ENCODE measurements at places on chromosomes 13 and 19.
A peak's percentile ranks its signal among the peaks of the same experiment; 100 is the strongest.

GRCh38 chr19:43782311-43782660 is 1.5 kb upstream of the KCNN4 start:
- no peak for DNase-seq

DNA sequence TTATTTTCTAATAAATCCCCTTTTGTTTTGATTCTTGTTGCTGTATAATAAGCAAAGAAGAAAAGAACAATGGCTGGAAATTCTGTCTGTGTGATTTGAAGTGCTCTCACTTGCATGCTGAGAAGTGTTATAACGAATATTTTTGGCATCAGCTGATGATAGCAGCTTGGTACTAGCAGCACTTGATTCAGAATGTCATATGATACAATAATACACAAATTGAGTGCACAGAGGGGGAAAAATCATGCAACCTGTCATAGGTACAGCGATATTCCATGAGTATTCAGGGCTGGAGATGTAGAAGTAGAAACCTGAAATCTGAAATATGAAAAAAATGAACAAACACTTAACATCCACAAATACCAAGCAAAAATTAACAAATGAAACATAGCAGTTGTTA is 108.1 kb downstream of the FGF14 start:
- DNase-seq = no peak

DNA sequence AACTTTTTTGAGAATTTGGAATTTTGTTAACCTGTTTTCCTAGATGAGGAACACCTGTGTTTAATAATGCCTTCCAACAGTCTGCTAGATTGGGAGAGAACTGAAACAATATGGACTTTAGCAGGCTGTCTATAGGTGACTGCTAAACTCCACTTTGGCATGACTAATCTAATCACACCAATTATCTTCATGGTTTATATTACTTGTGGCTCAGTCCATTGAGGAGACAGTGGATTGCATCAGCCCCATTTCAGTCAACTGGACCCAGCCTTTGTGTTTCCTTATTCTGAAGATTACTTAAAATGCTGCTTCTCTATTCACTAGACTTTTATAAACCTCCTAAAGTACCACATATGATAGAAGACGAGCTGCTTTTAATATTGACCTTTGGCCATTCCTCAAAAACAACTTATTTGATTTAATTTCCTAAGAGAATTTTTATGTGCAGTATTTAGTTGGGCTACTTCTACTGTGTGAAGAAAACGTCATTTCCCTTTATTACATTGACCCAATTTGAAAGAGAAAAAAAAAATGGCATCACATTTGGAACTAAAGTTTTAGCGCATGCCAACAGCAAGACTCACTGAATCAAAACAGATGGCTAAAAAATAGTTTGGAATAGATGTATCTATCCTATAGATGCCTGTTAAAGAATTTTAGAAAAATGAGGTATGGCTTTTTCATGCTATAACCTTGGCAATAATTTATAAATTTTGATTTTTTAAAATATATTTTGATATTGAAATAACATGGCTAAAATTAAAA is 295.8 kb downstream of the NDFIP2 start:
- no peak for DNase-seq

- DNase-seq = no peak
Measured at GRCh38 chr13:92042522-92042921, 644.1 kb downstream of the GPC5 start.

GRCh38 chr13:113258321-113259054 is 38.6 kb upstream of the LAMP1 start:
- no peak for DNase-seq

DNA sequence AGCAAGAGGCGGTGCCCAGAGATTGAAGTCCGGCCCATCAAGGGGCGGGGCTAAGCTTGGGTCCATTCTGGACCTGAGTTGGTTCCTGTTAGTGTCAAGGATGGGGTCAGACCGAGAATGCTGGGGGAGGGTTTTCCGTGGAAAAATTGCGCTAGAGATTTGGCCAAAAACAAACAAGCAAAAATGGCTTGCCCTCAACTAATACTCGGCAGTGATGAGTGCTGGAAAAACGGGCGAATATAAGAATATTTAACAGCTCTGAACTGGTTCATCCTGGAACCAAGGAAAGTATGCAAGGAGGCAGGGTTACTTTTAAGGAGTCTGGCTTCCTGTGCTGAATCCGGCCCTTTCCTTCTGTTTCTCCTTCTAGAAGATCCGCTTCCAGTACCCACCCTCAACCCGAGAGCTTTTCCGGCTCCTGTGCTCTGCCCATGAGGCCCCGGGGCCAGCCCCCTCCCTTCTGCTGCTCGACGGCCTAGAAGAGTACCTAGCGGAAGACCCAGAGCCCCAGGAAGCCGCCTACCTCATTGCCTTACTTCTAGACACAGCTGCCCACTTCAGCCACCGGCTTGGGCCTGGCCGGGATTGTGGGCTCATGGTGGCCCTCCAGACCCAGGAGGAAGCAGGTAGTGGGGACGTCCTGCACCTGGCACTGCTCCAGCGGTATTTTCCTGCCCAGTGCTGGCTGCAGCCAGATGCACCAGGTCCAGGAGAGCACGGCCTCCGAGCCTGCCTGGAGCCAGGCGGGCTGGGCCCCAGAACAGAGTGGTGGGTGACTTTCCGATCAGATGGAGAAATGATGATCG is 880 bp downstream of the SWSAP1 start:
- peak; percentile 57 for DNase-seq

DNA sequence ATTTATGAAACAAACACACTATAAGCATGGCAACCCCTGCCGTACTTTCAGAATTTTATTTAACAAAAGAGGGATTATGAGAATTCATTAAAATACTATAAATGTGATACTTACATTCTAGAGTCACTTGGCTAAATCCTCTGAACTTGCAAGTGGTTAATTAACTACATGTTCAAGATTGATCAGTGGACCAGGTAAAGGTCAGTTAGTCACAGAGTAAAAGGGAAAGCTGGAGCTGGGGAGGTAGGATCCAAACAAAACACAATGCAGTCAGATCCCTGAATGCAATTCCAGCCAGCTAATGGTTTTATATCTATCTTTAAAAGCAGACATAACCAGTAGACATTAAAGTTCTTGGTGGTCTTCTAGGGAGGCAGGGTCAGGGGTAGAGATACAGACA is 270.5 kb downstream of the DIAPH3 start:
- no peak for DNase-seq

GRCh38 chr19:35908010-35908441 is at the start of gene TYROBP:
TYROBP (minus strand) TSS chr19:35908295; CDS start chr19:35908228, 67 bp downstream.
- DNase-seq = no peak

DNA sequence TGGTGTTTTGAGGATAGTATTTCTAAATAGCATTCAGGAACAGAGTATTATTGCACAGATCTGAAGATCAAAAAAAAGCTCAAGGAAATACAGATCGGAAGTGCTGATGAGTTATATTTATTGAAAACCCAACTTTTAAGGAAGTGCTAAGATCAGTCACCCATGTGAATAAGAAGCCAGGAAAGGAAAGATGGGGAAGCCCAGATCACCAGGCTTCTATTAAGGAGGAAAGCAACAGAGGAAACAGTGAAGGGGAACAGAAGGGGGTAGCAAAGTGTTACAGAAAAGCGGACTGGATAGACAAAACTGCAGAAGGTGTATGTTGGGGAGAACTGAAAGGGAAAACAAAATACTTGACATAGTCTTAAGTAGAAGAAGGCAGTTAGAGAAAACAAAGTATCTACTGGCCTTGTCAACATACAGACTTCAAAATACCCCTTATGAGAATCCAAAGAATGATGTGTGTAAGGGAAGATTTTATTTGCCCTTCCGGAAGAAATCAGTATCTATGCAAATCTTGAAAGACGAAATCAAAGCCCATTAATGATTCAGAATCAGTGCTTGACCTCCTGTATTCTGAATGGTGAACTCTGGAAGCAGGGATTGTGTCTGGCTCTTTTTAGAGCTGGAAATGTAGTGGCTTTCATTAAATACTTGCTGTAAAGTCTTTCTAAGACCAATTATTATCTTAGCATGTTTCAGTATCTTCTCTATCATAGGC is 12.1 kb downstream of the UFM1 start:
- DNase-seq = no peak

DNA sequence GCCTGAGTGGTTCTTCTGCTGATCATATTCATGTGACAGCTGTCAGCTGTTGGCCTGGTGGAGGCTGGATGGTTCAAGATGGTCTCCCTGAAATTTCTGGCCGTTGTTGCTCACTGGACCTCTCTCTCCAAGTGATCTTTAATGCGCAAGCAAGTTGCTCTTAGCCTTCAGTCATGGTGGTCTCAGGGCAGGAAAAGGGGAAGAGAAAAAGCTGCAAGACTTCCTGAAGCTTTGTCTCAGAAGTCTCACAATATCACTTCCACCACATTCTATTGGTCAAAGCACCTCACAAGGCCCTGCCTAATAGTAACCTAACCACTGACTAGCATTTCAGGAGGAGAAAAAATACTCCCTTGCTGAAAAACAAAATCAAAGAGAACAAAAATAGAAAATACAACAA is 1.6 kb upstream of the ZNF567 start:
- no peak for DNase-seq

- DNase-seq = no peak
Measured at GRCh38 chr13:109387471-109387870, 398.9 kb downstream of the IRS2 start.

GRCh38 chr13:109699628-109700071 is 86.7 kb downstream of the IRS2 start:
- DNase-seq = no peak

DNA sequence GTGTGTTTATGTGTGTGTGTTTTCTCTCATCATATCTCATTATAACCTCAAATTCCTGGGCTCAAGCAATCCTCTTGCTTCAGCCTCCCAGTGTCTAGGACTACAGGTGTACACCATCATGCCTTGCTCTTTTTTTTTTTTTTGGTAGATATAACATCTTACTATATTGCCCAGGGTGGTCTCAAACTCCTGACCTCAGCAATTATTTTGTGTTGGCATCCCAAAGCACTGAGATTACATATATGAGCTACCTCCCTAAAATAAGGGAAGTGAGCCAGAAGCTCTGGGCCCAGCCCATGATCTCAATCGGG is 448 bp upstream of the ZNF543 start:
- DNase-seq = no peak

DNA sequence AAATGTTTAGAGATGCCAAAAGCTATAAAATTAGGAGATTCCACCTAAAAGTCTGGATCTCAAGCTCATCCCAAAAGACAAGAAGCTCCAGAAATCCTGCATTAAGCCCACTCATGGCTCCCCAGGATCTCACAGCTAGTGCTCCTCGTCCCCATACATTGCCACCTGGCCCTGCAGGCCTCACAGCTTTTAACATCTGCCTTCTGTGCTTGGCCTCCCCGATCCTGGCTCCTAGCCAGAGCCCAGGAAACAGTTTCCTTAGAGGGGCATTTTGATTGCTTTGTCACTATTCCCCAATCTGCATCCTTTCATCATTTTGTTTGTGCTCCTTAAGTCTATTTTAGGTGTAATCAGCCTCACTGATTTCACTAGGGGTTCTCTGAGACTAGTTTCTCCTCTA is 14.5 kb upstream of the DCT start:
- DNase-seq = no peak

DNA sequence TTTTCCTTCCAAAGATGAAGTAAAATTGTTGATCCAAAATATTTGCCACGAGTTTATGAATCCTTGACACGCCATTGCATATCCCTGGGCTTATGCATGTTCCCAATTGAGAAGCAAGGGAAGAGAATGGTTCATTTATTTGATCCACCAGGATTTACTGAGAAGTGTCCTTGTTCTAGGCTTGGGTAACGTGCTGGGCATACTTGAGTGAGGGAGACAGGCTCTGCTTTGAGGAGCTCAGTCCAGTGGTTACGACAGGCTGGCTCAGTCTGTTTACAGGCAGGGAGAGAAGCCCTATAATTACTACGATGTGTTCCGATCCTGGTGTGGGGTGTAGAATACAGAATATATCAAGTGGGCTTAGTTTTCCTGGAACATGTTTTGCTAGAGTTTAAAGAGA is 6.3 kb upstream of the PNMA8C start:
- no peak for DNase-seq

- DNase-seq = no peak
Measured at GRCh38 chr13:110388108-110388943, 81.2 kb downstream of the COL4A2 start.

GRCh38 chr19:2055931-2056836 is 5.1 kb upstream of the MKNK2 start:
- no peak for DNase-seq

GRCh38 chr13:101626925-101627555 is 174.6 kb downstream of the ITGBL1 start:
- no peak for DNase-seq

DNA sequence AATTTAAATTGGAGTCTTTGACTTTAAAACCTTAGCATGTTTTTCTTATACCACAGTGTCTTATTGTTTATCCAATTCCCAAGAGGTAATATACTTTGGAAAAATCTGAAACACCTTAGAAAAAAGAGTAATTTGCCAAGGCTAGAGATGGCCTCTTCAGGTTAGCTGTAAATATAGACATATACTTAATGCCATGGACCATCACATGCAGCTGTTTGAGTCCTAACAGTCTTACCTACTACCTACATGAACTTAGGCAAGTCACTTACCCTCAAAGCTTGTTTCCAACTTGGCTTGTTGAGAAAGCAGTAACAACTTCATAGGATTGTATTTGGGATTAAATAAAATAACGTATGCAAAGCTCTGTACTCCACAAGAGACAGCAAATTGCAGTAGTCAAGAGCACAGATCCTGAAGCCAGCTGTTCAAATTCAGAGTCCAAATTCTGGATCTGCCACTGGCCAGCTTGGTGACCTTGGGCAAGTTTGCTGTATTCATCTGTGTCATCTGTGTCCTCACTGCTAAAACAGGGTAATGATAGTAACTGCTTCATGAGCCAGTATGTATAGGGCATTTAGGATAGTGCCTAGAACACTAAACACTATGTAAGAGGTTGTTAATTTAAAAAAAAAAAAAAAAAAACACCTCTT is 13.2 kb upstream of the SPART start:
- DNase-seq = no peak

DNA sequence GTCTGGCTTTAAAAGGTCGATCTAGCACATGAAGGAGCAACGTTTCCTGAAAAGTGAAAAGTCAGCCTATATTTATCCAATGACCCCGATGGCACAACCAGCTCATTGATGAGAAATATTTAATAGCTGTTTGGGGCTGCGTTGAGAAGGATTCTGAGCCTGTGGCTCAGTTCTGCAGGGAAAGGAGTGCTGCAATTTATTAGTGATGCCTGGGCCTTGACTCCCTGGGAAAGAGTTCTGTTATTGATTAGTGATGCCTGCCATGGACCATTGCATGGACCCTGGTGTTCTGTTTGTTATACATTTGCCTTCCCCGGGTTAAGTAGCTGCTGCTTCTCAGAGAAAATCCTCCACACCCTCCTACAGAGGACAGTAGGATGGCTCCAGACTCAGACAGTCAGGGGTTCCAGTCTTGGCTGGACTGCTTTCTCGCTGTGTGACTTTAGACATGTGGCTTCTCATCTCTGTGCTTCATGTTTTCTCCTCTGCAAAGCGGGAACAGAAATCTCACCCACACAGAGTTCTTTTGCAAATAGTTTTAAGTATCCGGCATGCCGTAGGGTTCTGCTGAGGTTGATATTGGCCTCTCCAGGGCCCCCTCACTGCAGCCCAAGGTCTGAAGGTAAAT is 17.7 kb upstream of the PTPRS start:
- DNase-seq = no peak

GRCh38 chr19:13597640-13598039 is 91.4 kb upstream of the CACNA1A start:
- peak; percentile 38 for DNase-seq

GRCh38 chr19:52748336-52748950 is 13.6 kb upstream of the ZNF611 start:
- no peak for DNase-seq

Data from activated CD4-positive, alpha-beta T cell treated with anti-CD3 and anti-CD28 coated beads, Interleukin-2, amount 50 U/mL, for 4 hours (primary cell).